SK-MEL-5 (cell line): ENCODE measurements at places on chromosomes 3 and 15. TPM values are rescaled to one million over a fixed set of nuclear protein-coding genes. Genes with fewer than 3 reads are reported as not detected.
A peak's percentile ranks its signal among the peaks of the same experiment; 100 is the strongest.

Gene MESP2
- total RNA-seq: 0.13 and 0.27 TPM in 2 replicates

Gene CCR5
- total RNA-seq: not detected in 2 replicates

DNA sequence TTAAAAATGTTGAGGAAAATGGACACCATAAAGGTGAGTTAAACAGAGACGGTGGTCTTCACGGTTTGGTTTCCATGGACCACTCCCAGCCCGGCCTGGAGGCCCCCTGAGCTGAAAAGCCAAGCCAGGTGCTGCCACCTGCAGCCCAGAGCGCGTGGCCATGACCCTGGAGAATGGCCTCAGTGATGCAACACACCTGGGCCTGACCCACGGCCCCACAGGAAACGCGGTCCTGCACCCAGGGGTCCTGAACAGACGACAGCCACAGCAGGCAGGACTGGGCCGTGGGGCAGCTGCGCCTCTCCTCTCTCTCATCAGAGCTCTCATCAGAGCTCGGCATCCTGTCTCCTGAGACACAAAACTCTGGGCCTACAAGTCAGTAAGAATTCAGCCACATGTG lies 64.1 kb downstream of the NIPA2 start:
- no peak for DNase-seq

Gene ABCF3
- 24.7 and 32.2 TPM in 2 replicates for total RNA-seq

- peak; percentile 97 for DNase-seq
Measured at GRCh38 chr3:47781685-47782445, at the start of gene SMARCC1. TSS of gene SMARCC1 (minus strand) at chr3:47781893. CDS start at chr3:47781797, 96 bp downstream.

DNA sequence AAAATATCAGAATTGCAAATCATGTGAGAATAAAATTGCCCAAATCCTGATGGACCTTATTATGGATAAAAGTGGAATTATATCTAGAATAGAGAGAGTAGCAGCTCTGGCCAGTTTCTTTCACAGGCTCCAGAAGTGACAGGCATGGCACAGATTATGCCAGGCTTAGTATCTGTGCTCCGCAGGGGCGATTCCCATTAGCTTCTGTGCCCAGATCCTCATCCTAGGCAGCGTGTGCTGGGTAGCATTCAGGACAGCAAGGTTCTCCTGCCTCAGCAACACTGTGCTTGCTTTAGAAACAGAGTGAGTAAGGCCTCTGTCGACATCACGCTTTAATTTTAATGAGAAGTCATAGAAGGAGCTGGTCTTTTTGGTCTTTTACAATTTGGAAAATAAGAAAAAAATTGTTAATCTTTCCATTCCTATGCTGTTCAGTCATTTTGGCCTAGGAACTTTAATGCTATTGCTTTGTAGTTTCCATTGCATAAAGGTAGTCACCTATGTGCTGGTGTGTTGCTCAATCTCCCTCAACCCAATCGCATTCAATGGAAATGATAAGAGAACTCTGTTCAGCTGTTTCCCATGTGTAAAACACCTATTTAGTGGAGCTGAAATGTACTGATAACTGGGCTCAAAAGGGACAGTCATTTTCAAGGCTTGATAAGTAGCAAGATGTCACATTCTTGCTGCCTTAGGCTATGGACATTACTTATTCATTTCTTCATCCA lies 770.1 kb downstream of the AGBL1 start:
- no peak for DNase-seq
